M059J (cell line): ENCODE measurements at places on chromosomes 2 and 18.
A peak's percentile ranks its signal among the peaks of the same experiment; 100 is the strongest.

GRCh38 chr2:53964987-53965687 lies 5.7 kb downstream of the PSME4 start:
- DNase-seq: no peak

DNA sequence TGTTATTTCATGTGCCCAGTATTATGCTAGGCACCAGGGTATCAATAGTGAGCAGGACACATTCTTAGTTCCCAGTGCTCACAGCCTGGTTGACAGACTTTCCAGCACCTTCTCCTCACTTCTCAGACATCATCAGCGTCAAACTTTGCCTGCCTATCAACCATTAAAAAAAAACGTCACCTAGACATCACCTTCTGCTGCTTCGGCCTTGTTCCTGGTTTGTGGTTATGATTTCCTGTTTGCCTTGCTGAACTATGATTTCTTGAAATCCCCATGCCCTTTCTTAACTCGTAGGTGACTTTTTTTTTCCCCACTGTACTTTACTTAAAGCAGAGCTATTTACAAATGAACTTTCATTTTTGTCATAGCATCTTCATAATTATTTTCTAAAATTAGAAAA lies 60.4 kb upstream of the NABP1 start:
- DNase-seq: peak; percentile 71

DNA sequence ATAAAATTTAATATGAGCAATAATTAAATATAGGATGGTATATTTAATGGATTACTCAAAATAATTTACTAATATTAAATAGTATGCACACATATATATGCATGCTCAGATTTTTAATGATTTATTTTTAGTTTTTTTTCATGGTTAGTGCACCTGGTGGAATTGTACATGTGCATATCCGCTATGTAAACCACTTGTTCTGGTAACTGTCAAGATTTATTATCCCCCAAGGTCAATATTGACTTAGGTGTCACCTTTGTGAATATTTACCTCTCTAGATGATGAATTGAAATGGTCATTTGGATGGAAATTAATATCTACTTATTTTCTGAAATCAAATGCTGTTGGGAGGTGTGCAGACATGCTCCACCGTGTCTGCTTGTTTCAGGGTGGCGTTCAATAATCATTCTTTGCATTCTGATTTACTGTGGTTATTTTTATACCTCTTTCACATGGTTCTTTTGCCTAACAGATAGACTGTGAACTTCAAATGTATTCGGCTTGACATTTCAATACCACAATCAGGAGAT lies 14.7 kb downstream of the CNTNAP5 start:
- no peak for DNase-seq

- no peak for DNase-seq
Observed at GRCh38 chr2:71250935-71251334, 24.0 kb upstream of the PAIP2B start.

DNA sequence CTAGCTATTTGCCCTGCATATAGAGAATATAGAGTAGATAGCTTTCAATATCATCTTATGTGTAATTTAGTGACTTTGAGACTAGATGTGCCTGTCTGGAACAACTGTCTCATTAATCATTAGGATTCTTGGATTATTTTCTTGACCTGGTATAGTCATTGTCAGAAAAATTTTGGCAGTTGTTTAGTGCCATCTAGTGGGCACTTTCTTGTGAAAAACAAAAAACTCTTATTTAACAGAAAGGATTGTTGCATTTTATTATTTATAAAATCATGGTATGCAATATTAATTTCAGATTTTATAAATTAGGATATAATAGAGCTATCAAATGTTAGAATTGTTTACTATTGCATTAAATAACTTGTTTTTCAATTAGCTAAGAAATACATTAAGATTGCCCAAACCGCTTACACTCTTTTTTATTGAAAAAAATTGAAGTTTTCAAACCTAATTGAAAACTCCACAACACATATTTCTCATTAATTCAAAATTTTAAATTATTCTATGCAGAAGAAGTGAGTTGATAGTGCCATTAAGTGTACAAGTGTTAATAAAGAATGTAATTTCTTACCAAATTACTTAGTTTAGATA lies 80.3 kb downstream of the DYNAP start:
- peak; percentile 48 for DNase-seq

GRCh38 chr2:216388046-216388884 lies 16.0 kb upstream of the MARCHF4 start:
- no peak for DNase-seq

DNA sequence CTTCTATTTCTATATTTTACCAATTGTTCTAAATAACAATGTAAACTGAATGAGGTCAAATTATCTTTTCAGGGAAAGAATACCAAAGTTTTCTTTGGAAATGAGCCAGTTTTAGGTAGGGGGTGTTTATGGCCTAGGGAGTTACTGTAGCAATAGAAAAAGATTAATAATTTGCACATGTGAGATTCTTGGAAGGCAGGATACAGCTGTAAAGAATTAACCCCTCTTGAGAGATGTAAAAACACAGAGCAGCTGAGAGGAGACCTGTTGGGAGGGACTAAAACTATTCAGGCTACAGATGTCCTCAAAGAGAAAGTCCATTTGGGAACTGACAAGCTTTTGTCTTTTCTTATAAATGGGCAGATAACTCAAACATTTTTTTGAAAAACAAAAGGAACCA lies 182.2 kb downstream of the FIGN start:
- DNase-seq: no peak

DNA sequence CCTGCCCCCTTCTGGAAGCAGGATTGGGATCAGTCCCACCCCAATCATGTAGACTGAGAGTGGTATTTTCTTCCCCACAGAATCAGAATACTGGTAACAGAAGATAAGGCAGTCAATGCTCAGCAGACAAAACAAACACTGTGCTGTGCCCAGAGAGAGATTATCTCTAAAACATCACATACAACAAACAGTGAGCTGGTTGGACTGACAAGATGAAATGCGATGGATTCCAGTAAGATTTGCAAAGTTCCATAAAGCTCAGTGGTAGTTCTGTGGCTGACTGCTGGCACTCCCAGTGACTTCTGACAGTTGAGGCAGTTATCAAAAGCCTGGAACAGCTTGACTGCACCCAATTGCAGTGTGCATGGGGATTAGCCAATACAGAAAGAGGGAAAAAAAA lies 311.5 kb upstream of the MGAT5 start:
- no peak for DNase-seq

DNA sequence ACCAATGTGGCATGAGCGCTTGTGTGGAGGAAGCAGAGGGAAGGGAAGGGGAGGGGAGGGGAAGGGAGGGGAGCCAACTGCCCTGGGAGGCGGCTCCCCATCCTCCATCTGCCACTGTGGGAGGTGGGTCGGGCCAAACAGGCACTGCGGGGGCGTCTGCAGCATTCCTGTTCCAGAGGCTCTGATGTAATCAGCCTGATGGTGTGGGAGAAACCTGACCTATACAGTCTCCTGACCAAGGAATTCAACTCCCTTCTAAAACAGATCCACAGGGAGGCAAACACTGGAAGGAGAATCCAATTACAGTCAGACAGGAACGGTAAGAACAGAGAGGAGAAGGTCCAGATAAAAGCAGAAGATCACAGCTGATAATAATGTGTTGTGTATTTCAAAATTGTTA lies 88.8 kb downstream of the CD8B2 start:
- DNase-seq: no peak
